Nephron progenitor cell (in vitro differentiated cells): ENCODE measurements at places on chromosomes 2 and 18.

DNA sequence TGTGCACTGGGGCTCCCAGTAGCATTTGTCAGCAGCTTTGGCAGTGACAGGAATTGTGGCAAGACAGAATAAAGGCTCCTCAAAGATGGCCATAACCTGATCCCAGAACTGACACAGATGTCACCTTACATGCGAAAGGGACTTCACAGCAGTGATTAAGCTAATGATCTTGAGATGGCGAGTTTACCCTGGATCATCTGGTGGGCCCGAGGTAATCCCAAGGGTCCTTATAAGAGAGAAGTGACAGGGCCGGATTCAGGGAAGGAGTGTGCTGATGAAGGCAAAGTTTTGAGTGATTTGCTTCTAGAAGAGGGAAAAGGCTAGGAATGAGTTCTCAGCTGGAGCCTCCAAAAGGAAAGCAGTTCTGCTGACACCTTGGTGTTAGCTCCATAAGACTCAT lies 333.9 kb downstream of the LPIN1 start:
- DNase-seq: no peak

DNA sequence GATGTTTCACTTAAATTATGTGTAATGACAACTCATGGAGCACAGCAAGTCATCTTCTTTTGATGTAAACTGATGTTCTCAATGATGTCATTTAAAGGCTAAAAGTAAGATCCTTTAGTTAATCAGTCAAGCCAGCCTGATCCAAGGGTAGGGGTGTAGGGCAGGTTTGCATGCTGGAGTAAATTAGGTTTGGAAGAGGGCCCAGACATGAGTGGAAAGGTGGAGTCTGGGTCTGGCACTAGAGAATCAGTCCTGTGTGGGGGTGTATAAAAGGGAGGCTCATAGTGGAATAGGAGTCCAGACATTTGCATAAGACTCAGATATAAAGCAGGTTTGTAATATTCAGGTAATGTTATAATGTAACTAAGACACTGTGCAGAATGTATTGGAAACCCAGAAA lies 88.8 kb upstream of the NYAP2 start:
- no peak for DNase-seq

- no peak for DNase-seq
These were observed 148.0 kb downstream of the UBR3 start for GRCh38 chr2:169975221-169975620.

DNA sequence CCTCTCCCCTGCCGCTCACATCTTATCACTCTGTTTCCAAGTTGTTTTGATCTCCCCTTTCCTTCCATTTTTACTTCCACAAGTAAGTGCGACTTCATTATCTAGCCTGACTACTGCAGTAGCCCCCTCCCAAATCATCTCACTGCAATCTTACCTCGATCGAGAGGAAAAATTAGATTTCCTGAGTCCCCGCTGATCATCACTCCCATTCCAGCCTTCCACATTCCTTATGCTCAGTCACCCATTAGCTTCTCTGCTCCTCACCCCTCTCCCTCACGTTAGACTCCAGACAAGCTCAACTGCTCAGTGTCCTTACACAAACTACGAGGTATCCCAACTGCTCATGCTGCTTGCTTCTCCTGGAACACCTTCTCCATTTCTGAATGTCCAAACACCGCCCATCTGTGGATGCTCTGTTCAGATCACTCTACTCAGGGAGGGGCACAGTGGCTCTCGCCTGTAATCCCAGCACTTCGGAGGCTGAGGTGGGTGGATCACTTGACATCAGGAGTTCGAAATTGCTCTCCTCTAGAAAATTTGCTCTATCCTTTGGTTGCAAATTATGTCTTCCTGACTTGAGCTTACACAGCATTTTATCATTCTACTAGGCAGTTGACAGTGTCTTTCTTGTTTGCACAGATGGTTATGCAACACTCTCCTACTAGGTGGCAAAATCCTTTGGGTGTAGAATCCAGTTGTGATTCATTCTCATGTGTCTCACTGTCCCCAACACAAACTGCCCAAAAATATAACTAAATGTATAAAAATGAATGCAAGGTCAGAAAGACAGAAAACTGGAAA lies 96.5 kb downstream of the INO80D start:
- no peak for DNase-seq

DNA sequence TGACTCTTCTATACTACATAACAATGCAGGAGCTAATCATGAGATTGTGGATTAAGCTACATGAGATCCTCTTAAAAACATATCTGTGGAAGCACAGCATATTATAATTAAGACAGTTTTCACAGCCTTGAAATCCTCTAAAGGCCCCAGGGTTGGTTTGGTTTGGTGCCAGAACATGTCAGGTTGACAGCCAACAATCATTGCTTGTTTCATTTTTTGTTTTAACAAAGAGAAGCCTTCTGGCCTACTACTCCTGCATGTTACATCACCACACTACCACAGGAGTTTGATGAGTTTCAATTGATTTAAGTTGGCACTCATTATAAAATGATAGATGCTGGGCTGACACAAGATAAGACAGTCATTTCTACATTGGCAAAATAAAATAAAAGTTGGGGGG lies 255.9 kb upstream of the ERBB4 start:
- DNase-seq: no peak
